ENCODE measurements at places on chromosomes 16 and 17.

GRCh38 chr16:11117576-11118211 is 138.3 kb downstream of the SOCS1 start:
- DNase-seq = no peak

DNA sequence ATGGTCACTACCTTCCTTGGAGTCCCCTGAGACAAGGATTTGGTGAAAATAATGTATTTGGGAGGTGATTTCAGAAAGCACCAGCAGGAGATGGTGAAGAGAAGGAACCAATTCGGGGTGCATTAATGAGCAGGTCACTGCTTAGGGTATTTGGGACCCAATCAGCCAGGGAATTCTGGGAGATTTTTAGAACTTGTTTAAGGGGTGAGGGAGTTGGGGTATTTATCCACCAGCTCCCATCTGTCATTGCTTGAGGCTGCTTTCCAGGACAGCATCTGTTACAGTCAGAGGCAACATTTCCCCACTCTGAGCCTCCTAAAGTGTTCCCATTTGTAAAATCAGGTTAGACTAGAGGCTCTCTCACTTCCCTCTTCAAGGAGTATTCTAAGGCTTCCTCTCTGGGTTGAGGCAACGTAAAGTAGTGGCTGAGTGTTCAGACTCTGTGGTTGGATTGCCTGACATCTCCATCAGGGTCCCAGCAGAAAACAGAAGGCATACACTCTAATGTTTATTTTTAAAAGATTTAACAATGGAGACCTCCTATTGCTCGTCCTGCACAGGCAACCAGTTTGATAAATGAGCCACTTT is 60.9 kb downstream of the CLEC19A start:
- DNase-seq = peak; percentile 78

- no peak for DNase-seq
Measured at GRCh38 chr16:47013910-47014309, 40.4 kb upstream of the DNAJA2 start.

DNA sequence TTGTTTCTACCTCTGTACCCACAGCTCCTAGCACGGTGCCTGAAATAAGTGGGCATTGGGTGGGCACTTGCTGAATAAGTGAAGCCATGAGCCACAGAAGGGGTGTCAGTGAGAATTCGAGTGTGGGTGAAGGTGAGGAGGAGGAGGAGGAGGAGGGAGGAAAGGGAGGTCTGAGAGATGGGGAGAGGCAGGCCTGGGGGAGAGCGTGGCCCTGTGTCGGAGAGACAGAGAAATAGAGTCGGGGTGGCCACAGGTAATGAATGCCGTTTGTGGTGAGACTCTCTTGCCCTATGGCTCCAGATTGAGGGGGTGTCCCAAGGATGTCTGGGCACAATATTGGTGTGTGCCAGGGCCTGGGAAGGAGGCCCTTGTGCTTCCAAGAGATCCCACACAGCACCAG is 49.2 kb downstream of the SDK2 start:
- no peak for DNase-seq

DNA sequence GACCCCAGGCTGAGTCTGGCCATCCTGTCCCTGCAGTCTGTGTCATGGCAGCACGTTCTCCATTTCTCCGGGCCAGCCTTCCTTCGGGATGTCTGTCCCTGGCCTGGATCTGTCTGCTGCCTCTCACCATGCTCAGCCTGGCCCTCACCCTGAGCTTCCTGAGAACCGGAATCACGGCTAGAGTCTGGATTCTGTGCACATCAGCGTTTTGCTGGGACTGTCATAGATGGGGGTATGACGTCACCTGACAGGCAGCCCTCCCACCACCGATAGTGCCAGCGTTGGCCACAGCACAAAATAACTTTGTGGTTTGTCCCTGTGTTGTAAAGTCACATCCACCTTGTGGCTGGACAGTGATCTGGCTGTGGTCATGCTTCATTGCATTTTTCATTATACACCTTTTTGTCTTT is 59.2 kb downstream of the B9D1 start:
- DNase-seq = peak; percentile 40

- DNase-seq = no peak
Measured at GRCh38 chr17:35795007-35795870, at the start of gene MMP28. Gene MMP28, minus strand, starts transcription at chr17:35795641. Its CDS starts 264 bp downstream, at chr17:35795377.

- DNase-seq = peak; percentile 50
Measured at GRCh38 chr17:34420254-34420766, 57.3 kb upstream of the CCL1 start.

- DNase-seq = no peak
Measured at GRCh38 chr16:50408001-50408561, 39.3 kb upstream of the BRD7 start.

- no peak for DNase-seq
Measured at GRCh38 chr16:11978080-11978479, 1.5 kb downstream of the SNX29 start.

DNA sequence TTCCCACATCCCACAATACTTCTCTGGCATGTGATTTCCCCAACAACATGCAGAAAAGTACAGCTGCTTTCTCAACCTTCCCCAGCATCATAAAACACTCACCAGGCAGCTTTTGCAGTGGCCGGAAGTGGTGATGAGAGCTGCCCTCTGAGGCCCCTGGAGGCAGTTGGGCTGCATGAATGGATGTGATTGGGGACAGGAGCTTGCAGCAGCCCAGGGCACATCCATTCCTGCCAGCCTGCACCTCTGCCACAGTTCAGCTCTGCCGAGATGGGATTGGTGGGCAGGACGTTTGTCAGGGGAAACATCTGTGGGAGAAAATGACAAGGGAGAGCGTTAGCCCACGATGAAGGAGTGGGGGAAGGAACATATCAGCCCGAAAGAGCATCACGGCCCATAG is 19.8 kb downstream of the NUBP1 start:
- peak; percentile 18 for DNase-seq

GRCh38 chr16:84725481-84726078 is 25.8 kb downstream of the USP10 start:
- no peak for DNase-seq

- no peak for DNase-seq
Measured at GRCh38 chr17:66443166-66443565, 140.8 kb downstream of the PRKCA start.

GRCh38 chr16:17229766-17230165 is 241.0 kb downstream of the XYLT1 start:
- DNase-seq = peak; percentile 3

DNA sequence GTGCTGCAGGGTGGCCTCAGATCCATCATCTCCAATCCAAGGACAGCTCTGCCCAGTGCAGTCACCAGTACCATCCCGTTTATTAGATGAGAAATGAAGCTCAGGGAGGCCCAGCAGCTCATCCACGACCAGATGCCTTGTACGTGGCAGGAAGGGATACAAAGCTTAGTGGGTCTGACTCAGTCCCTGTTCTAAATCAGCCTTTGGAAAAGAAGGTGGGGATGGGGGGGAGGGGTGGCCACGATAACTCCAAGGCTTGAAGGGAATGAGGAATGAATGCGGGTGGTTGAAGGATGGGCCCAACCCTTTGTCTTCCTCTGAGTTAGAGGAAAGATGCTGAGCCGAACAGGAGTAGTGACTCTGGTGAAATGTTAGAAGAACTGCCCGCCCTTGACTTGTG is 25.8 kb downstream of the LLGL2 start:
- DNase-seq = no peak

DNA sequence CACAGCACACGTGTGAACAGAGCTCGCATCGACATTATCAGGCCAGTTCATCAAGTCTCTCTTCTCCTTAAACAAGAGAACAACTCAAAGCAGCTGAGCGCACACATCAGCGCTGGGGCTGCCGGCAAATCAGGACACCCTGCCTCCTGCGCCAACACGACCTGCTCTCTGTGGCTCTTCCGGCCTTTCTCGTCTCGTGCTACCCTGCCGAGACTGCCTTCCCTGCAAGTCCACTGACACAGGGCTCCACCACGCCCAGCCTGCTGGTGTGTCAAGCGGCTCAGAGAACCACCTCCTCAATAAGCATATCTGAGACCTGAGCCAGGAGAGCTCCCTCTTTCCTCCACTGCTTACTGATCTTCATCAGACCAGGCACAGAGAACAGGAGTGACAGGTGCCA is 96.9 kb downstream of the ZNF778 start:
- no peak for DNase-seq

DNA sequence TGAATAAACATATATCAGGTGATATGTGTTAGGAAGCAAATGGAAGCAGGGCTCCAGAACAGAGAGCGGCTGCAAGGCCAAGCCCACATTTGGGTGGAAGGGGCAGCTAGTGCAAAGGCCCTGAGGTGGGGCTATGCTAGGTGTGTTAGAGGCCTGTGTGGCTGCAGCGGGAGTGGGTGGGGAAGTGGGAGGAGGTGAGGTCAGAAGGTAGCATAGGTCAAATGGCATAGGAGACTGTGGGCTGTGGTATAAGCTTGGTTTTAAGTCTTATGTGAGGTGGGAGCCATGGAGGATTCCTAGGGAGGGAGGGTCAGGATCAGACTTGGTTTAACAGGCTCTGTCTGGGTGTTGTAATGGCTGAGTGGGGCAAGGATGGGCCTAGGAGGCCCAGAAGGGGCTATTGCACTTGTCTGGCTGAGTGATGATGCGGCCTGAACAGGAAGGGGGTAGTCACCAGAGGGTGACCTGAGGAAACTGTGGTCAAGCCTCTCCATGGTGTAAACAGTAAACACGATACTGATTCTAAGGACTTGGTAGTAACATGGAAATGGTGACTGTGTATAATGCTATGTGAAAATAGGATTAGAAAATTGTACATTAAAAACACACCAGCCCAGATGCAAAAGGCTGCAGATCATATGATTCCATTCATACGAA is 31.1 kb downstream of the RAI1 start:
- peak; percentile 71 for DNase-seq

- DNase-seq = peak; percentile 57
Measured at GRCh38 chr17:78349891-78350642, 9.8 kb downstream of the SOCS3 start.

DNA sequence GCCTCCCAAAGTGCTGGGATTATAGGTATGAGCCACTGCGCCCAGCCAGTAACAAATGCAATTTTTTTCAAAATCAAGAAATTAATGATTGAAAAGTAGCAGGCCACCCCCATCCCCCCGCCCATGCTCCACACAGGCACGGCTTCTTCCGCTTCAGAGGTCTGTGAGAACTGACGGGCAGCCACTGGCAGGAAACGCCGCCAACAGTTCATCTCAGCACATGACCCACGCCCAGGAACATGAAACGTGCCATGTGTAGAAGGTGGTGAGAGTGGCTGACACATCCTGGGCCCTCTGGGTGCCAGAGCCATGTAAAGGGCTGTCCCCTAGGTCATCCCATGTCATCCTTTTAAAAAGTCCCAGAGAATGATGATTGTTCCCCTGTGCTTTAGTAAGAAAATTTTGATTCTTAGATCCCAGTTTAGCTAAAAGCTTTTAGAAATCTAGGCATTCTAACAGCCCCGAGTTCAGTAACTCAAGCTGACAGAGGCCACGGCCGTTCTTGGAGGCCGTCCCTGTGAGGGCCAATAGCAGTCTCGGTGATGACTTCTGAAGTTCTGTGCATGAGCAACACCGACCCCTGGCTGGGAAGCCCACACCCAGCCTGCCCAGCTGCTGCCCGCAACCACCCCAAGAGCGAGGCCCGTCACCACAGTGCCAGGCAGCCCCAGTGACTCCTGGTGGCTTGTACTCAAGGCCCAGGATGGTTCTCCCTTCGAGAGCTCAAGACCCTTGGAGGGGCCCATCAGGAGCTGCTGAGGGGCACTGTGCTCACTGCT is 52.1 kb downstream of the KLHDC4 start:
- DNase-seq = no peak

- DNase-seq = peak; percentile 99
Measured at GRCh38 chr17:73142872-73143381, 21.9 kb upstream of the SSTR2 start.

GRCh38 chr17:51120357-51120738 is 320 bp downstream of the SPAG9 start:
- DNase-seq = no peak

DNA sequence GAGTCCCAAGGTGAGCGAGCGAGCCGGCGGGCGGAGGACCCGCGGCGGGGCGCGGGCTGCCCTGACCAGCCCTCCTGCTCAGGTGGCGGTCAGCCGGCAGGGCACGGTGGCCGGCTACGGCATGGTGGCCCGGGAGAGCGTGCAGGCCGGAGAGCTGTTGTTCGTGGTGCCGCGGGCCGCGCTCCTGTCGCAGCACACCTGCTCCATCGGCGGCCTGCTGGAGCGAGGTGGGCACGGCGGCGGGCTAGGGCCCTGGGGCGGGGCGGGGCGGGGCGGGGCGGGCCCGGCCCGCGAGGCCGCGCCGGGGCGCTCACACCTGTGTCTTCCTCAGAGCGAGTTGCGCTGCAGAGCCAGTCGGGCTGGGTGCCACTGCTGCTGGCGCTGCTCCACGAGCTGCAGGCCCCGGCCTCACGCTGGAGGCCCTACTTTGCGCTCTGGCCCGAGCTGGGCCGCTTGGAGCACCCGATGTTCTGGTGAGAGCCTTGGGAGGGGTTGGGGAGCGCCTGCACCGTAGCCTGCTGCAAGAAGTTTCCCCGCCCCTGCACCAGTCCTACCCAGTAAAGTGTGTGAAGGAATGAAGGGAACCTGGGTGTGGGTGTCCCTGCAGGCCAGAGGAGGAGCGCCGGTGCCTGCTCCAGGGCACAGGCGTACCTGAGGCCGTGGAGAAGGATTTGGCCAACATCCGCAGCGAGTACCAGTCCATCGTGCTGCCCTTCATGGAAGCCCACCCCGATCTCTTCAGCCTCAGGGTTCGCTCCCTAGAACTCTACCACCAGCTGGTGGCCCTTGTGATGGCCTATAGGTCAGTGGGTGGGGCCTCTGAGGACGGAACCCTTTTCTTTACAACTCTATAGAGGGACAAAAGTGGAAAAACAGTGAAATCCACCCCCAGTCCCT is 802 bp downstream of the SETD6 start:
- DNase-seq = peak; percentile 5

DNA sequence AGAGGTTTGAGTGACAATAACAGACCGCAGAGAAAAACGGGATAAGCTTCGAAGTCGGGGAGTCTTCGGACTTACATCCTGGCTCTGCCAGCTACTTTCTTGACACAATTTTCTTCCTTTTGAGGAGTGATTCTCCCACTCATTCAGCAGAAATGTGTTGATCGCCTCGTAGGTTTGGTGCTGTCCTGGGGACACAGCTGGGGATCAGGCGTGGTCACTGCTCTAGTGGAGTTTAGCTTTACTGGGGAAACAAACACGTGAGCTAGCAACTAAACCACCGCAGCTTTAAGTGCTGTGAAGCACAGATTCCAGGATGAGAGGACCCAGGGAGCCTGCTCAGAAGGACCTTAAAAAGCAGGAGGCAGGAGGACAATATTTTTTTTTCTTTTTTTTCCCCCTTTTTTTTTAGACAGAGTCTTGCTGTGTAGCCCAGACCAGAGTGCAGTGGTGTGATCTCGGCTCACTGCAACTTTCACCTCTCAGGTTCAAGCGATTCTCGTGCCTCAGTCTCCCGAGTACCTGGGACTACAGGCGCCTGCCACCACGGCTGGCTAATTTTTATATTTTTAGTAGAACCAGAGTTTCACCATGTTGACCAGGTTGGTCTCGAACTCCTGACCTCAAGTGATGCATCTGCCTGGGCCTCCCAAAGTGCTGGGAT is 858 bp downstream of the NUBP1 start:
- no peak for DNase-seq

- peak; percentile 61 for DNase-seq
Measured at GRCh38 chr16:29007730-29008593, 23.1 kb downstream of the LAT start.

- no peak for DNase-seq
Measured at GRCh38 chr17:42061646-42062487, 11.5 kb upstream of the C17orf113 start.
